NCI-H2107 (cell line): ENCODE measurements at places on chromosomes 11 and 22.

GRCh38 chr11:4066910-4067309, 27.7 kb upstream of the RRM1 start:
- DNase-seq: no peak

GRCh38 chr11:59814021-59814420, 3.4 kb upstream of the MRPL16 start:
- DNase-seq: no peak

DNA sequence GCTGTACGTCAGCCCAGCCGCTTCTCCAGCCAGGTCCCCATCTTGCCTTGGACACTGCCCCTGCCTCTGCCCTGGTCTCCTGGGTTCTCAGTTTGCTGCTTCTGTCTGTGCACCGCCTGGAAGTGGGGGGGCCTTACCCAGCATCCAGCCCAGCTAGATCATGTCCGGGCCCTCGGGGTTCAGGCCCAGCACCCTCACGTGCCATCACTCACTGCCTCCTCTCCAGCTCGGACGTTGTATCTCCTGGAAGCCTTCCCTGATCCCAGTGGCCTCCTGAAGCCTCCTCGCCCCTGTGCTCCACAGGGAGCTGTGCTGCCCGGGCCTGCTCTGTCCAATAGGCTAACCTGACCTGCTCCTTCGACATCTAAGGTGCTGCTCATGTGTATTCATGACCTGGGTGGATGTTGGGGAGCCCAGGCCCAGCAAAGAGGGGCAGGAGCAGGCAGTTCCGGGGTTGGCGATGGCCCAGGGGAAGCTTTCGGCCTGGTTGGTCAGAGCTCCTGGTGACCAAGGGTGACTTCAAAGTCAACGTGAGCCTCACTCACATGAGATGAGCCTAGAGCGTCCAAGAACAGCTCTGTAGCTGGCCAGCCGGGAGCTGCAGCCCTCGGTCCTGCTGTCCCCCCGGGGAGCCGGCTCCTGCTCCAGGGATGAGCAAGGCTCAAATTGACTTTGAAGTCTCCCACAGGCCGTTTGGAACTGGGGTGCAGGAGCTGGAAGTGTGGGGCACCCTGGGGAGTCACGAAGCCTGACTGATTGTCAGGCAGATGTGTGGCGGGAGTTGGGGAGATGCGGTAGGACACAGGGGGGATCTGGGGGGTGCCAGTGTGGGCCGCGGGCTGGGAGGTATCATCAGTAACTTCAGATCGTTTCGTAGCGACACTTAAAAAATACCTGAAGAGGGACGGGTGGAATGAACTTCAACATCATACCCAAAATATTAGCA, 5.2 kb upstream of the ASCL2 start:
- no peak for DNase-seq

- no peak for DNase-seq
These were observed 49.2 kb downstream of the STK33 start for GRCh38 chr11:8544807-8545206.

DNA sequence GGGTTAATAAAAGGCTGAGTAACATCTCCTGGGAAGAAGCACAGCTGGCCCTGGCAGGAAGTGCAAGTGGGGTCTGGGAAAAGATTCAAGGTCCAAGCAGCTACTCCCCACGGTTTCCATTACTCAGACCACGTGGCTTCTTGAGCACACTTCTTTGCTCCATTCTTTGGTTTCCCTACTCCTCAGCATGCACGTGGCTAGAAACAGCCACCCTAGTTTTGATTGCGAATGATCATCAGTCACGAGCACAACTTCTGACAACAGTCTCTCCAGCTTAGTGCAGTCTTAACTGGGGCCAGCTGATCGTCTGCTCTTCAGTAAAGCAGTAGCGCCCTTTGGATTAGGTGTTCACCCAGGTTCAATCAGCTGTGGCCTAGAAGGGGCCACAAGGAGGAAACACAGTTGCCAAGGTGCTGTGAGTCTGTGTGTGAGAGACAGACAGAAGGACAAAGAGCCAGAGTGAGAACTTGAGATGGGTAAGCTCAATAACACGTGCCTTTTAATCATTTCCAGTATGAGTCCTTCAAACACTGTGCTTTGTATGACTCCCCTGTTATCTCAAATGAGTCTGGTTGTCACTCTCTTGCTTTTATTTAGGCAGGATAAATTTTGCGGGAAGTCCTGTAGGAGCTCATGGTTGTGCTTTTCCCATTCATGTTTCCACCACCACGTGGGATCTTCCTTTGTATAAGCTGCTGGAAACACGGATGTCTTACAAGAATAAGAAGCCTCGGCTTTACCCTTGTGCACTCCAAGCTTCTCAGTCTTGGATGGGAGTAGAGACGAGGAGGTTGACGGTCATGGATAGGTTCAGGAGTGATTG, 901 bp upstream of the PARVA start:
- DNase-seq: no peak

GRCh38 chr11:62394825-62395538, 23.9 kb upstream of the SCGB1A1 start:
- DNase-seq: peak; percentile 70

DNA sequence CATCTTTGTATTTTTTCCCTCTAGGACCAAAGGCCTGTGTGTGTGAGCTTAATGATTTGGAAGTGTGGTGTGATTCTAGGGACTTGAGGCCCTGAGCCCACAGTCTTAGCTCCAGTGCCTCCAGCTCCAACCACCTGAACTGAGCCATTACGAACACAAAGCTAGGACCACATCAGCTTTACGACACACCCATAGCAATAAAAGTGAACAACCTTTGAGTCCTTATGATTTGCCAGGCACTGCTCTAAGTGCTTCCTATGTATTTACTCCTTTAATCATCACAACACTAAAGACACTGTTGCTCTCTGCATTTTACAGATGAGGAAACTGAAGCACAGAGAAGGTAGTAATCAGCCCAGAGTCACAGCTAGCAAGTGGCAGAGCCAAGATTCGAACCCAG, 126.4 kb downstream of the EHF start:
- no peak for DNase-seq

- no peak for DNase-seq
These were observed 21.0 kb upstream of the SWAP70 start for GRCh38 chr11:9642894-9643293.

DNA sequence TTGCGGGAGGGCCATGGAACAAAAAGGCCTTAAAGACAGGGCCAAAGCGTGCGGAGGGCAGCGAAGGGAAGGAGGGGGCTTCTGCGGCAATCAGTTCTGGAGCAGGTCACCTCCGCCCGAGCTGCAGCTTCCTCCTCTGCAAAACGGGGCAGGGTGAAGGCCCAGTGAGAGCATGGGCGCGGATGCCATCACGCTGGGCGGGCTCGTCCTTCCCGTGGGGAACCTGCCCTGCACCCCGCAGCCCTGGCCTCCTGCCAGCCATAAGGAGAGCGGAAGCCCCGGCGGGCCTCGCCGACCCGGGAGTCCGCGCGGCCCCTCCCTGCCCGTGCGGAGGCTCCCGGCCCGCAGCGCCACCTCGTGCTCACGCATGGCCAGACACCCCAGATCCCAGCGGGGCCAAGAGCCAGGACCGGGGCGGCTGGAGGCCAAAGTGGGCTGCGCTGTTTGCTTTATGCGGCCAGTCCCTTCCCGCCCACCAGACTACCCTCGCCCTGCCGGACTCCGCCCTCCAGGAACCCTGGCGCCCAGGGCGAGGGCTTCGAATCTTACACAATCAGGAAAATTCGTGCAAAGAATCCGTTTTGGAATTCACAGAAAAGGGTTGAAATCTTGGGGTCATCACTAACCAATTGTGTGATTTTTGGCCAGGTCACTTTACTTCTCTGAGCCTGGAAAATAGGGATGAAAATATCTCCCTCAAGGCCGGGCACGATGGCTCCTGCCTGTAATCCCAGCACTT, 16.1 kb downstream of the TSKU start:
- no peak for DNase-seq

DNA sequence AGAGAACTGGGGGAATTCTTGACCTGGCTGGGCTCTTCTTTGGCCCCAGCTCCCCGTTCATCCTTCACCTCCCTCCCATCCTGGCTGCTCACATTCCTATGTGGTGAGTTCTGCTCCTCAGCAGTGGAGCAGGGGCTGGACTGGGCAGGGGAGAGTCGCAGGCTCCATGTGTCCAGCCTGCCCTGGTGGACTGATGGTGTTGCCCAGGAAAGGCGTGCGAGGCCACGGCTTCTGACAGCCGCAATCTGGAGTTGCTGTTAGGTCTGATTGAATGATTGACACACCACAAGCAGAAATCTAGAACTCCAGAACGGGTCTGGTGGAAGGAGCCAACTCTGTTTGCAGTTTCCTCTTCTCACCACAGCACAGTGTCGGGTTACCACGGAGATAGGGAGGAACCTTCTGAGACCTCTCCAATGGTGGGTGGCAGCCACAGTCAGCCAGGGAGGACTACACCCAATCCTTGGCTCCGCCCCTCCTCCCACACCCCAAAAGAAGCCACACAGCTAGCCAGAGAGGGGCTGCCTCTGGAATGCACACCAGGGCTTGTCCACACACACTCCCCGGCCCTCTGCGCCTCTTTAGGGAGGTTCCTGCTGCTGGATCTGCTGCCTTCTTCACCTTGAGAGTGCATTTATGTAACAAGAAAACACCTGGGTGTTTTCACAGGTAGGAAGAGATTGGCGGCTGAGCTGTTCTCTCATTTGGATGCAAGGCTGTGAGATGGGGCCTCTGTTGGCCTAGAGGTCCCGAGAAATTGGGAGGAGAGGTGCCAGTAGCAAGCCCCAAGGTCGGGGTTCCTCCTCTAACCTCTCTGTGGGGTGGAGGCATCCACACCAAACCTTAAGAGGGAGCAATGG, 56.4 kb upstream of the CD44 start:
- no peak for DNase-seq

DNA sequence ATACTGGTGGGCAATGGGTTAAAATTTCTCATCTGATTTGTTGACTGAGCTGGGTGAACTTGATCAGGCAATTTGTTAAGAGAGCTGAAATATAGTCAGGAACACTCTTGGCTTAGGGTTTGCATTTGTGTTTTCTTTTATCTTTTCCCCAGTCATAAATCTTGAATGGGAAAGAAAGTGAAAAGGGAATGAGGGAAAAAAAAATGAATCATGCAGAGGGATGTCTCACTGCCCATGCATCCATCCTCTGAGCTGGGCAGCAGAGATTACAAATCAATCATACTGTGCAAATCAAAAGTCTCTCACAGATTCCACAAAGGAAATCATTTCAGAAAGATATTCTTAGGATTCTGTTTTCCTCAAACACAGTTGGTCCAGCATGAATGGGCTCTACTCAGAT, 174.2 kb upstream of the MPPED2 start:
- no peak for DNase-seq

DNA sequence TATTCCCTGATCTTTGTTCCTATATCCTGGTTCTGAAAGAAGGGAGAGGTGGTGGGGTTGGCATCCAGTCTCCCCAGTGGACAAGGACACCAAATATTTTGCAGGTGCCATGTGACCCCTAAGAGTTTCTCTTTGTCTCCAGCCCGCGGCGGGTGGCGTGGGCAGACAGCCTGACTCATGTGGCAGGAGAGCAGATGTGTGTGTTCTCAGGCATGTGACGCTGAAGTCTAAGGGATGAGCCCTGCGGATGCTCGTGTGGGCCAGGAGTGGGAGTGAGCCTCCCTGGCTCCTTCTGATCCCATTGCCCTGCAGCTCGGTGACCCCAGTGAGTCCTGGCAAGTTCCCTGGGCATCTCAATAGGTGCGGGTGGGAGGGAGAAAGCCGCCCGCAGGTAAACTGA, 94.8 kb upstream of the TBCEL start:
- DNase-seq: no peak

- DNase-seq: no peak
These were observed 689.7 kb downstream of the TBC1D22A start for GRCh38 chr22:47452184-47452583.

DNA sequence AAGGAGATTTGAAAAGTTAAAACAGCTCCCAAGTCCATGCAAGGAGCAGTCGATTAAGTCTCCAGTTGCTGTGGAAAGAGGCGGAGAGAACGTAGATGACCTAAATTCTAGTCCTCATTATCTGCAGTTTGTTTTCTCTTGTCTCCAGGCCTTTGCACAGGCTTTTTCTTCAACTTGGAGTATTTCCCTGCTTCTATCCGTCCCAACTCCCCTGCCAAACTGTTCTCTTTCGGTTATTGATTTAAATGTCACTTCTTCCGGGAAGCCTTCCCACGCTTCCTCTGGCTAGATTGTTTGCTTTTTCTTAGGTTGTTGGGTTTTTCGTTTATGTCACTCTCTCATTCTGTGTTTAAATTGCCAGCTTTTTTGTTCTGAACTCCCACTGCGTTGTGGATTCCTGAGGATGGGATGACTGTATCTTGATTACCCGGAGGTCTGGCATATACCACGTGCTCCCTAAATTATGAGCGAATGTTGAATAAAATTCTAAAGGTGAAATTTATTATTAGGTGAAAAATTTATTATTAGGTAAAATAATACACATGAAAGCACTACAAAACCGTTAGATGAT, 463 bp downstream of the TMEM126B start:
- DNase-seq: no peak

GRCh38 chr11:115506954-115507675, 2.9 kb upstream of the CADM1 start:
- DNase-seq: no peak

DNA sequence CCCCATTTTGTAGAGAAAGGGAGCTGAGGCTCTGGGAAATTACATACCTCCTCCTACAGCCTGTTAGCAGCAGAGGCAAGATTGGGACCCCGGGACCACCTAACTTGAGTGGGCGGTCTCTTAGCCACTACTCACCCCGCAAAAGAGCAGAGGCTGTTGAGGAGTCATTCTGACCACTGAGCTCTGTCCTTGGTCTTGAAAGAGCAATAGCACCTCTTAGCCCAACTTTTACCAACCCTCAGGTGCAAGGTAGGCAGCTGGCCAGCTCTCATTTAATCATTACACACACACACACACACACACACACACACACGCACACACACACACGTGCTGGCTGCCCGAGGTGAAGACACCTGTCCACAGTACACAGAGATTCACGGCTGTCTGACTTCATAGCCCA, 115.8 kb upstream of the ASPHD2 start:
- no peak for DNase-seq

DNA sequence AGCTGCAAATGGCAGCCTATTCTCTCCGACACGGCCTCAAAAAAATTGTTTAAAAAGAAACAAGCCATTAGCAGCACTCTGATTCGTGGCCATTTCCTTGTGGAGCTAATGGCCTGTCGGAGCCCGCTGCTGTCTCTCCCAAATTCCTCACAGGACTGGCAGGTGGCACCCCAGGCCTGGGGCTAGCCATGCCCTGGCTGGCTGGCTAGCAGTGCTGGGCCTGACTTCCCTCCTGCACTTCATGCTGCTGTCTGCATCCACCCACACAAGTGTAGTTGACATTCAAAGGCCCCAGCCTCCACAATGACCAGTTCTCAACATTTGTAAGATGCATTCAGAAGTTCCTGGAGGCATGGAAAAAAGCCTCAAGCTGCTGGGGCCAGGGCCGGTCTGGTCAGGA, 61.5 kb downstream of the SMCO4 start:
- DNase-seq: no peak

- DNase-seq: no peak
These were observed 209.8 kb upstream of the PITPNB start for GRCh38 chr22:28128827-28129226.

DNA sequence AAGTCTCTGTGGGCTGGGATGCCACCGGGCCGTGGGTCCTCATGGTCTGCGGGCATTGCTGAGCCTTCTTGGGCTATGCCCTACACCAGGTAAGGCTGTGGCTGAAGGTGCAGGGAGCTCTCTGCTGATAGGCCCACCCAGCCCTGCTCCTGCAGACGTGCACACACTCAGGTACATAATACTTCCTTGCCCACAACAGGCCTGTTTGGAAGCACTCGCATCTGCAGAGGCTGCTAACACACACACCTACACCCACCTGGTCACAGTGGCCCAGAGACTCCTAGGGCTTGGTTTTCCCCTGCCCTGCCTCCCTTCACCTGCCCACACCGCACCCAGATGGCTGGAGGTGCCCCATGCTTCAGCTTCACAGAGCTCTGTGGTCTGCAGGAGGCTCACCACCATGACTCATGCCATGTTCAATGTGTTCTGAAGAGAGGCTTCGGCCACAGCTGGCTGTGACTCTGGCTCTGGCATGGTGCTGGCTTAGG, 72.8 kb upstream of the KCNQ1OT1 start:
- no peak for DNase-seq
